GM23248 (cell line): ENCODE measurements at places on chromosomes 1 and 21. TPM values are rescaled to one million over a fixed set of nuclear protein-coding genes. Genes with fewer than 3 reads are reported as not detected.
A peak's percentile ranks its signal among the peaks of the same experiment; 100 is the strongest.

The HPDL gene
- total RNA-seq = 3.7 TPM in 2 replicates

The NEK2 gene
- total RNA-seq = 11.3 and 13.8 TPM in 2 replicates

The CLCA1 gene
- not detected in 2 replicates for total RNA-seq

- no peak for DNase-seq
These were observed 94.9 kb upstream of the POU3F1 start for GRCh38 chr1:38141483-38141882.

DNA sequence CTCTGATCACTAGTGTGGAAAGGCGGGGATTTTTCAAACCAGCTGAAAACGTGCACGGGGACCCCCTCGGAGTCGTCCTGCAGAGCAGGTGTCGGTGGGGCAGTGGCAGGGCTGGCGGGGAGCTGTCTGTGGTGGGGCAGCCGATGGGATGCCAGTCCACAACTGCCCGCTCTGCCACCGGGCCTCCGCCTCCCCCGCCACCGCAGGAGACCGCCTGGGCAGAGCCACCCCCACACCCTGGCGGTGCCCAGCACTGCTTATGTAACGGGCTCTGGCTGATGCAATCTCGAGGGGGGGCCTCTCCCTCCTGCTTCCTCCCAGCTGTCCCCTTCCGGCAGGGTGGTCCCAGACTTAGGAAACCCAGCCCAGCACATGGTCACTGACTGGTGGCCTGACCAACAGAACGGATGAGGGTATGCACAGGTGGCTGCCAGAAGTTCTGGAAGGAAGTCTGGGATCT lies 9.3 kb downstream of the CHD5 start:
- DNase-seq = peak; percentile 27

DNA sequence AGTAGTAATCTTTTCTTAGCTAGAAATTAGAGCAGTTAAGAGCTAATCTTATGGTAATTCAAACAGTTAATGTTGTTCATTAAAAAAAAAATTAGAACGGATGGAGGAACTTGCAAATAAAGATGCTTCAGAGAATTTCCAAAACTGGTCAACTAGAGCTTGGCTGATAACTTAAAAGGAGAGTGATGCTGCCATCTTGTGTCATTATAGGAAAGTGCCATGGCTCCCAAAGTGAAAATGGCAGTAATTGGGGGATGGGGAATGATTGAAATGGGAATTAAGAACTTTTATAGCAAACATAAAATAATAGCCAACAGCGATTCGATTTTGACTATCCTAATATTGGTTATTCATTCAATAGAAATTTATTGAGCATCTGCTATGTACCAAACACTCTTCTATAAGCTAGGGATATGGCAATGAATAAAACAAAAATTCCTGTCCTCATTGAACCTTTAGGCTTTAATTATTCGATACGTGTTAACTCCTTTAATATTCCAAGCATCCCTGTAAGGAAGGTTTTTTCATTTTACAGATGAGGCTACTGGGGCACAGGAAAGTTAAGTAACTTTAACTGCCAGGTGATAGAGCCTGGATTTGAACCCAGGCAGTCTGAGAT lies 5.7 kb upstream of the PLPP3 start:
- DNase-seq = peak; percentile 81

- DNase-seq = no peak
These were observed 12.7 kb downstream of the LRRC71 start for GRCh38 chr1:156933136-156933535.

GRCh38 chr1:228873709-228874108 lies 138.4 kb downstream of the RHOU start:
- peak; percentile 29 for DNase-seq

GRCh38 chr1:79193211-79194079 lies 186.9 kb upstream of the ADGRL4 start:
- peak; percentile 81 for DNase-seq

DNA sequence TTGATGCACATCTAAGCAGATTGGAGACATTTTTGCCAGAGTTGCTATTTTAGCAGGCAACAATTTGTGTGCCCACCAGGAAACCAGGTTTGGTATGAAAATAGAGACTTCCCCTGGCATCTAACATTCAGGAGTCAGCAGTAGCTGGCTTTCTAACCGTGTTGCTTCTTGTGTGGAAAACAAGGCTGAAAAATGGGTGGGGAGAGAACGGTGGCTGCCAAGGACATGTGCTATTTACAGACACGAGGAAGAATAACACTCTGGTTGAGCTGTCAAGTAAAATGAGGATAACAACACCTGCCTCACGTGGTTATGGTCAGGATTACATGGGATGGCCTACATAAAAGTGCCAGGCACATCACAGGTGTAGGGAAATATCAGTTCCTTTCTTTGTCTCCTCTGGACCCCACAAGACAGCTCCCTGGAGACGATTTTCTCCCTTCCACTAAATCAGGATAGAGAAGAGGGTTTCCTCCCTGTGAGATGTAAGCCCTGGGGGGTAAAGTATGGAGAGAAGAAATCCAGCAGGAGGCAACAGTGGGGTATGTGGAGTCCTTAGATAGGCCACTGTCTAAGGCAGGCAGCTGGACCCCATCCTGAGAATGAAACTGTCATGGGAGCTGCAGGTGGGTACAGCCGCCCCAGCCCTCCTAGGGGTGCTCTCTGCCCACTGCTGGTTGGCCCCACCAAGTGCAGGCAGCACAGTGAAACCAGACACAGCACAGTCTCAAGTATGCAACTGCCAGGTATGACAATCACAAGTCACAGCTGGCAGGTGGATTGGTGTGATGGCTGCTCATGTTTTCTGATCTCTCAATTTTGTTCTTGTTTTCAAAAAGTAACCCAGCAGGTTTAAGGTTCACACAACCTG lies 80.3 kb downstream of the TENT5C start:
- no peak for DNase-seq

DNA sequence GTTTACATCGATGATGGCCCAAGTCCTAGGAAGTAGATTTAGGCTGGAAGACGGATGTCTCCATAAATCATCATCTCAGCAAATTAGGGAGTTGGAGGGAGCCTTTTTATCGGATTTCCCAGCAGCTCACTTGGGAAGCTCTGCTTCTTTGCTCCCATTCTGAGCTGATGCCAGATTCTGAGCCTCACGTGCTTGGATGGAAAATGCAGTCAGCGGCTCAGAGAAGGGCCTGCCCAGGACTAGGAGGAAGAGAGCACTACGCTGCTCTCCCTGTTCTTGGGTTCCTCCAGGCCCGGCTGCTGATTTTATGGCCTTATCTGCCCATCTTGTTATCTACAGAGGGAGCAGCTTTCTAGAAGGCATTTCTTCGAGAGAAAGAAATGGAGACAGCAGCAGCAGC lies 42.0 kb downstream of the UBIAD1 start:
- peak; percentile 18 for DNase-seq

GRCh38 chr1:67850151-67850551 lies 16.9 kb upstream of the GNG12 start:
- peak; percentile 60 for DNase-seq

GRCh38 chr1:50610563-50610962 lies 187.3 kb upstream of the DMRTA2 start:
- DNase-seq = no peak

DNA sequence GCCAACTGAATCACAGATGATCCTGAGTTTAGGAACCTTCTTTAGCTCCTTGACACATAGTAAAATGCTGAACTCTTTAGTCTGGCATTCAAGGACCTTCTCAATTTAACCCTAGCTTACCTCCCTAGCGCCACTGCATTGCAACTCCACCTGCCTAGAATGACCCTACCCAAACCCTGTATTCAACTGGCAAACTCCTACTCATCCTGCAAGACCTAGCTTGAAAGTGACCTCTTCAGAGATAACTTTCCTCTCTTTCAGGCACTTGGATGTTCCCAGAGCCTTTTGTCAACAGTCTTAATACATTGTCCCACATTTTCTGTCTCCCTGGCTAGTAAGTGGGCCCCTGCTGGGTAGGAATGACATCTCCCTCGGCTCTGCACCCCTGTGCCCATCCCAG lies 19.7 kb downstream of the TRIM62 start:
- DNase-seq = no peak

DNA sequence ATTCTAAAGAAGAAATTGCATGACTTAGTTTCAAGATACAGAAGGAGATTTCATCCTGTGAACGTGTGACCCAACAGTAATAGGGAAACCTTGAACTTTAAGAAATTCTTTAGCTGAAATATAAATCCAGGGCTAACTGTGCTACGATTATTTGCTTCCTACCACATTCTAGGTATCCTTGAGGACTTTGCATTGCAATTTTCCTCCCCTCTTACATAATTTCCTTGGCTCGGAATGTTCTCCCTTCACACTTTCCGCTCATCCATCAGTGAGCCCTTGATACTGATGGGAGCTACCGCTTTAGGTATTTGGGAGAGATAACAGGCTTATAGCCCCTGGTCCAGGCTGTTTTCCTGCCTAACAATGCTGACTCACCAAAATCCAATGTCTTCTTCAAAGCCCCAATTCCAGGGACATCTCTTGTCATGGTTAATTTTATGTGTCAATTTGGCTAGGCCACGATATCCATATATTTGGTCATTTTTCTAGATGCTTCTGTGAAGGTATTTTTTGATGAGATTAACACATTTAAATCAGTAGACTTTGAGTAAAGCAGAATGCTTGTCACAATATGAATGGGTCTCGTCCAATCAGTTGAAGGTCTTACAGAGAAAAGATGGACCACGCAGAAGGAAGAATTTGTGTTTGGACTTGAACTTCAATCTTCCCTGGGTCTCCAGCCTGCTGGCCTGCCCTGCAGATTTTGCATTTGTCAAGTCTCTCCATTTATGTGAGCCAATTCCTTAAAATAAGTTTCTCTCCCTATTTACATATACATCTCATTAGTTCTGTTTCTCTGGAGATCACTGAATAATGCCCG lies 121.2 kb downstream of the PTPN14 start:
- peak; percentile 52 for DNase-seq
